Stimulated activated CD8-positive, alpha-beta memory T cell treated with anti-CD3 and anti-CD28 coated beads, Interleukin-15, amount 100 ng/mL, for 24 hours (primary cell): ENCODE measurements at places on chromosomes 4 and X.

DNA sequence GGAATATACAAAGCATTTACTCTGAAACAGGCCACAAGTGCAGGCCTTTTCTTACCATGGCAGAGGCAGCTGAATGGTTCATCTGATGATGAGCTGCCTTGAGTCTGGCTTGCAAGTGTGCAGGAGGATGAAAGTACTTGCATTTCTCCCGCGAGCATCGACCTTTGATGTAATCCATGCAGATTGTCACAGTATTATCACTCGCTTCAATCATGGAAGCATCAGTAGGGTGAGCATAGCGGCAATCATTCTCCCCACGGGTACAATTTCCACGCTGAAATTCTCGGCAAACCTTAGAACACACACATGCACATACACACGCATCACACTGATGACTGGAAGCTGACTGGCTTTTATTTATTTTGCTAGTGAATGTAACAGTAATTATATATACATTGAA, 98.0 kb downstream of the MBNL3 start:
- DNase-seq = no peak

DNA sequence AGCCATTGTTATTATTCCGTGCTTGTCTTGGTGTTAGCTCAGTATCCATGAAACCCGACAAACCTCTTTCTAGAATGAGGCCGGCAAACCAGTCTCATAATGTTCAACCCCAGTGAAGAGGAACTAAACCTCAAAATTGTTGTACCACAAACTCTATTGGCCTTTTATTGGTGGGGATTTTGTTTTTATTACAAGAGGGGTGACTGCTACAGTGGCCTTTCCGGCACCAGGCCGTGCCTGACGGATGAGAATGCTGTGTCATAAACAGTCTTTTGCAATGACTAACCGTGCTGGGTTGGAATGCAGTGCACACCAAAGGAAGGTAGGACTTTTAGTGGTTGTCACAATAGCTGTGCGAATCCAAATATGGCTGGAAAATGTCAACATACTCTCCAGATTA, 60.8 kb downstream of the SHROOM2 start:
- no peak for DNase-seq

GRCh38 chr4:16931339-16932305, 33.2 kb upstream of the LDB2 start:
- DNase-seq = no peak

DNA sequence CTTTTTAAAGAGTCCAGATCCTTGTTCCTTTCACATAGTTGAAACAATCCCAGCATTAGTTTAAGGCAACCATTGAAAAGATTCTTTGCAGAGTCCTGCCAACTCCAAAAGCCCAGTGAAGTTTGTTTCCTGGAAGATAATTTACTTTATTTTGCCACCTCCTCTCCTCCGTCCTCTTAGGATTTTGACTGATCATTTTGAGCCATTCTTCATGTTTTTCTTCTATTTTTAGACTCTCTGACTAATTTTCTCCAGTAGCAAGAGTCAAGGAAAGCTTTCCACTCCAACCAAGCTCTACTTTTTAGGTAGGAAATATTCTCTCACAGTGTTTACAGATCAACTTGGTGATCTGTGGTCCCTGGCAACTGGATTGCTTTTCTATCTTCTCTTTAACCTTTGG, 10.3 kb downstream of the NCBP2L start:
- no peak for DNase-seq

- no peak for DNase-seq
Measured at GRCh38 chr4:11367371-11367770, 61.3 kb downstream of the HS3ST1 start.

DNA sequence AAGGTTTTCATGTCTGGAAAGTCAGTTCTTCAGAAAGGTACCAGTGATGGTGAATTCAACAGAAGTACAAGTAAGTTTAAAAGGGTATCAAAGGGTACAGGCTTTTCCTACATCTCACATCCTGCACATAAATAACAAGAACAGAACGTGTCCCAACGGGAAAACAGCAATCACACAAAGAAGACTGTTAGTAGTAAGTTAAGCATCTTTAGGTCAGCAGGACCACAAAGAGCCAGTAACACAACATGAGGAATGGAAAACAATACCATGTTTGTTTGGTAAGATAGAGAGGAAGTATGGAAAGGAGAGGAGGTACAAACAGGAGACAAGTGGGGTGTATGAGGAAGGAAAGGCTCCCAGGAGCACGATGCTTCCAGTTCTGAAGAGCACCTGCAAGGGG, 43.2 kb downstream of the SAT1 start:
- no peak for DNase-seq
